ENCODE measurements at places on chromosomes 1 and 21. TPM values are rescaled to one million over a fixed set of nuclear protein-coding genes. Genes with fewer than 3 reads are reported as not detected.

DNA sequence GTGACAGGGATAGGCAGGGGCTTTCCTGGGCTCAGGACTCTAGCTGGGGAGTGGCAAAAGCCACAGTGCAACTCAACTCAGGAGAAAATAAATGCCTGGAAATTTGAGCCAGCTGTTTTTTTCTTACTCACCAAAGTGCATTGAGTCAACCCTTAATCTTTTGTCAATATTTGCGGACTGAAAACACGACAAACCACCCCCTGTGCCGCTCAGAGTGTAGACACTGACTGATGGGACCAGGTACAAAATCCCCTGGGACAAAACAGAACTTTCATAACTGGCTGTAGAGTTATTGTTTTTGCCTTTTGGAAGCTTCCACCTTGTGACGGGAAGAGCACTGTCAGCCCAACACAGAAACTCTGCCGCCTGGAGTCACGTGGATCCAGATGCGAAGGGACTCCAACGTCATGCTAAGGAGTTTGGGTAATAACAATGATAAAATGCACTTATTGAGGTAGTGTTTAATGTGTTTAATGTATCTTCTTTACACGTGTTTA lies 164.6 kb downstream of the PLPP3 start:
- DNase-seq = no peak

DNA sequence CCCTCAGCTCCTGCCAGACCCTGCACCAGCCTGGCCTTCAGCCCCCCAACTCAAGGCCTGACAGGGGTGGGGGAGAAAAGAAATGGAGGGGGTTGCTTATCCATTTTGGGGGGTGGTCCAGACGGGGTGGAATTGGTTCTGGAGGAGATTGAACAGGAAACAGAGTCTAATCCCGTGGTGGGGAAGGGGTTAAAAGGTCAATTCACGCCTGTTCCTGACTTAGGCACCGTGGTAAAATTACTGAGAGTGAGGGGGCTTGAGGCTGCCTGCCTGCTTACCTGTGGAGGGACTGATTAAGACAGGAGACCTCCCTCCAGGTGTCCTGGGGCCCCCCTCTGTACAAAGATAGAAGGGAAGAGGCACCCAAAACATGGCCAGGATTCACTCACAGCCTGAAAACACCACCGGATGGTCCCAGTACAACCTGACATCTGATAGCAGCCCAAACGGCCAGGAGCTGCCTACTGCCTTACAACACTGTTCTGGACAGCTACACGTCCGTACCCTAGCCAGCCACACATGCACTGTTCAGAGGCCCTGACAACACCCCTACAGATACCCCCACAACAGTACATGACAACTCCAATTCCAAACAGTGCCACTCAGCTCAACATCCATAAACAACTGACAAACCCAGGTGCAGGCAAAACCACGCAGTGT lies 31.8 kb downstream of the AHDC1 start:
- DNase-seq = no peak

DNA sequence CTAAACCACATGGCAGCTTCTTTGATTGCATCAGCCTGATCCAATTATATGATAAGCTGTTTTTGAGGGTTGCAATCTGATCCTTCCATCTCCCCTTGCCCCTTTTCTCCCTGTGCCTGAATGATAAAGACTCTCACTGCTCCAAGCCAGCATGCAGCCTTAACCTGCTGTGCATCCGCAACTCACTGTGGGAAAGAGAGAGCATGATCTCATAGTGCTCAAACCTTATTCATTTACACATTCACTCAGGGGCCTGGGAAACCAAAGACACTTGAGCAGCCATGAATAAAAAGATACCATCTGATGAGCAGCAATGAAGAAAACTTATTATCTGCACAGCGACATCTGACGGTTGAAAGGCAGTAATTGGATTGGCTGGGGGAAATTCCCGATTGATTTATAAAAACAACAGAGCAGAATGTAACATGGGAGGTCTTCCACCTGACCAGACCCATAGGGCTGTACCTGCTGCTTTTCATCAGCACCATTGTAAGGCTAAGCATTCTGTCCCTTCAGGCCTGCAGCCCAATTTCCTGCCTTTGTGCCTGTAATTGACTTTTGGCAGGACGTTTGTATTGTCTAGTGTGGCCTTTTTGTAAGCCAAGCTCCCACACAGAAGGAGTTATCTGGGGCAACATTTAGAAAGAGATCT lies 62.5 kb downstream of the KIAA0040 start:
- DNase-seq = no peak

GRCh38 chr1:1631782-1632420 lies at the start of gene MMP23B:
MMP23B (plus strand) TSS chr1:1632173; CDS start chr1:1632219, 46 bp downstream.
- DNase-seq = peak; percentile 46

METTL18 gene
- 11.4 TPM for total RNA-seq

YBEY gene
- total RNA-seq = 22.8 TPM
